ENCODE measurements at places on chromosomes 16 and 17.

- DNase-seq, result no peak
These were observed 101.1 kb downstream of the XYLT1 start for GRCh38 chr16:17369421-17370222.

DNA sequence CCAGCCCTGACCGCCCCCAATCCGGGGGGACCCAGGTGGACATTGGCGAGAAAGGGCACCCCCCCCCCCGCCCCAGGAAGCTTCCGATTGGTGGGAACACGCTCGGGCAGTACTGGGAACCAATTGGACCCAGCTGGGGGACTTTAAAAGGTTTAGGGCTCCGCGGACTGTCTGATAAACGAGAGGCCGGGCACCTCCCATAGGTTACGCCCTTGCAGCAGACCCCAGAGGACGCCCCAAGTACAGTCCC, 245 bp downstream of the TMEM256 start:
- peak; percentile 78 for DNase-seq

- no peak for DNase-seq
These were observed 16.8 kb upstream of the FASN start for GRCh38 chr17:82114872-82115271.

GRCh38 chr16:85750827-85751697, at the start of gene C16orf74:
TSS of gene C16orf74 (minus strand) at chr16:85751096. CDS start at chr16:85735217, 15,879 bp downstream.
- DNase-seq, result peak; percentile 96

DNA sequence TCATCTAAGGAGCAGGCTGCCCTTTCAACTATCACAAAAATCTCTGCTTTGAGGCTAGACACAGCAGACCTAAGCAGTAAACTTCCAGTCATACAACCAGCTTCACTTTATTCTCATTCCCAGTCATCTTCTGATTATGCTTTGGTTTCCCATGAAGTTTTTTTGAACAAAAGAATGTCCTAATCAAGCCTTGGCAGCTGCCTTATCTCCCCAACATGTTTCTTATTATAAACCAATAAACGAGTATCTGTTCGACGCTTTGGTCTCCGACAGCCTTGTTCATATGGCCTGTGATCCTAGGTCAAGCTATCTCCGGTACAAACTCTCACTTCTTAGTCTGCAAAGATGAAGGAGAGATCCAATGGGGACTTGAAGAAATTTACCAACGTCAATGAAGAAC, 47.4 kb upstream of the CDYL2 start:
- DNase-seq, result no peak

GRCh38 chr17:57968456-57968855, 13.2 kb upstream of the CUEDC1 start:
- no peak for DNase-seq

GRCh38 chr17:82920150-82920549, 80.3 kb upstream of the ZNF750 start:
- DNase-seq, result no peak

DNA sequence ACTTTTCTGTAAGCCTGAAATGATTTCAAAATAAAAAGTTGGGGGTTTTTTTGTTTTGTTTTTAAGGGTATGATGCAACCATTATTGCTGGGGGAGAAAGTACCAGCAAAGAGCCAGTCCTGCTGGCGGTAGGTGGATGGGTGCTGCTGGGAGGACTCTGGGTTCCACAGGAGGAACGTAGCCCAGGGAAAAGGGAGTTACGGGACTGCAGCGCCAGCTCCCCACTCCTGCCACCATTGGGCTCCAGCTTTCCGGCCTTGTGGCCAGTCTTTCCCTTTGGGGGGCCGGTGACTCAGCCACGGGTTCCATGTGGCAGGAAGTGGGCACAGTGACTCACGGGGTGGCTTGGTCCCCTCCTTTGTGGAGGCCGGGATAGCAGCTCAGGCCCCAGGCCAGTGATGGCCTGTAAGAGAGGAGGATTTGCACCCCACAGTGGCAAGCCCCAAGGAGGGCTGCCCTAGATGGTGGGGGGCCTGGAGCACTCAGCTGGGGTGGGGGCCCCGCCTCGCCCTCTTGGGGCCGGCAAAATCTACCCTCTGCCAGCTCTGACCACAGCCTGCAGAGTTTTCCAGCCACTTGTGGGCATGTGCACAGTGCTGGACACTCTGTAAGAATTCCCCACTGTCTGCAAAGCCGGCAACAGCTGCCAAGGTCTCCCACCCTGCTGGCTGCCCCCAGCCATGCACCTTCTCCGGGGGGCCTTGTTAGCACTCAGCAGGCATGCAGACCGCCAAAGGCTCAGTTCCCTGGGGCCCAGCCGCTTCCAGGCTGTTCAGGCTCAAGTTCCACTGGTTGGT, 30.4 kb downstream of the SOCS3 start:
- peak; percentile 75 for DNase-seq

DNA sequence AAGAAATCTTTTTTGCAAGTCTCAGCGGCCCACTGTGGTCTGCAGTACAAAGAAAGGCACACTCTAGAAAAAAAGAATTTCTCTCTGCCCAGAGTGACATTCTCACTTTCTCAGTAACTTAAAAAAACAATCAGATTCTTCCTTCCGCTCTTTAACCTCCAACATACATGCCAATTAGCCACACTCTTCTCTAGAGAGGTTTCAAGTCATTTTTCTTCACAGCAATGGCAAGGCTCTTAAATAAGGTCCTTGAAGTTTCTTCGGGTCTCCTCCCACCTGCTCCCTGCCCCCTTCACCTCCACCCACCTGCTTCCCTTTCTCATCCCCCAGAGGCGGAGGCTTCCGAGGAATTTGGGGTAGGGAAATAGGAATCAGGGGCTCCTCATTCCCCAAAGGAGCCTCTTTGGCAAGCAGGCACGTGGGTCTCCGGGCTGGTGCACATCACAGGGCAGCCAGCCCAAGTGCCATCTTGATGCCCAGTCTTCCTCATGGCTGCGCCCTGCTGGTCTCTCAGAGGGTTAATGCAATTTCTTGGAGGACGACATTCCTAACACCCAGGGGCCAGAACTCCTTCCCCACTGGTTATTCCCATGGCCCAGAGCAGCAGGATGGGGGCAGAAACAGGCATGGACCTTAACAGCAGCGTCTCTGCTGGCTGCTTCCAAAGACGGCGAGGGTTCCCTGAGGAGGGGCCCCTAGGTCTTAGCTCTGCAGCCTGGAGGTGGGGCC, 855 bp upstream of the MEOX1 start:
- no peak for DNase-seq

- peak; percentile 90 for DNase-seq
These were observed 8.2 kb downstream of the MMP2 start for GRCh38 chr16:55487048-55487803.

DNA sequence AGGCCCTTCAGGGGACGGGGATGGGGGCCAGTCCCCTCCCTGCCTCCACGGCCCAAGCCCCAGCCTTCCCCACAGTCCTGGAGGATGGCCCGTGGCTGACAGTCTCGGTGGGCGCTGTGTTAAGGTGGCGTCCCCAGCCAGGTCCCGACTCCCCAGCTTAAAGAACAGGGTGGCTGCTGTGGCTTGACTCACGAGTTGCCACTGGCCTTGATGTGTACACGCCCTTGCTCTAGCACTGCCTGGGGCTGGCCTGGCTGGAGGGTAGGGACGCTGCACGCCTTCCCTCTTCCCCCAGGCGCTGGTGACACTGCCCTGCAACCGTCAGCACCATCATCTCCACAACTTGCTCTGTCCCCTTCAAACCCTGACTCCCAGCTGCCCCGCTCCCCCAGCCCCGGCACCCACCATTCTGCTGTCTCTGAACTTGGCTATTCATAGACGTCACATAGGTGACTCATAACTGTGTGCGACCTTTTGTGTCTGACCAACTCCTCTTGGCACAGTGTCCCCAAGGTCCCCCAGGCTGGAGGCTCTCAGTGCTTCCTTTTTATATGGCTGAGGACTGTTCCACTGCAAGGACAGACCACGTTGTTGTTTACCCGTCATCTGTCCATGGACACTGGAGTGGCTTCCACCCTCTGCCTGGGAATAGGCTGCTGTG, 6.3 kb downstream of the GNPTG start:
- no peak for DNase-seq

GRCh38 chr17:67531291-67531690, 154.2 kb downstream of the PITPNC1 start:
- peak; percentile 45 for DNase-seq

DNA sequence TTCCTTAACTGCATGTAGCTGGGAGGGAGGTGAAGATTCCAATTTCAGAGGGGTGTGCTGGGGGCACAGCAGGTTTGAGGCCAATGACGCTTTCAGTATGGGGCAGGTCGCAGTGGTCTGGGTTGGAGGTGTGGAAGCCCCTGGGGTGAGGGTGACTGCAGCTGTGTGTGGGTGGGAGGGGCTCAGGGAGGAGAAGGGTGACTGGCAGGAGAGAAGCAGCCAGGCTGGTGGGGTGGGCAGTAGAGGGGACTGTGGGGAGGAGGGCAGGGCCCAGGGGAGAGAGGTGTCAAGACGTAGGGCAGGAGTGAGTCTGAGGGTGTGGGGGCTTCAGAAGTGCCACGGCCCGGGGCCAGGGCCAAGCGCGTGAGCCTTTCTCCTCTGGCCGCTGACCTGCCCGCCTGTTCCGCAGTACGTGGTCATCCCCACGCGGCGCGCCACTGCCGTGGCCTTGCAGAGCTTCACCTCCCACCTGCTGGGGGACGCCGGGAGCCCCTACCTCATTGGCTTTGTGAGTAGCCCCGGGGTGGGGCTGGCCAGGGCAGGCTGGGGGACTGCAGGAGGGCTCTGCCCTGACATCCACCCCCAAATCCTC, 19.4 kb downstream of the MYBBP1A start:
- DNase-seq, result no peak

All from AG20443 (cell line).